ENCODE measurements at places on chromosomes 7 and 10.
A peak's percentile ranks its signal among the peaks of the same experiment; 100 is the strongest.

- DNase-seq: no peak
Measured at GRCh38 chr7:140649556-140650205, 9.1 kb upstream of the DENND2A start.

- no peak for DNase-seq
Measured at GRCh38 chr7:148738737-148739535, 40.2 kb downstream of the CUL1 start.

- DNase-seq: peak; percentile 35
Measured at GRCh38 chr7:20064974-20065862, 152.0 kb downstream of the MACC1 start.

DNA sequence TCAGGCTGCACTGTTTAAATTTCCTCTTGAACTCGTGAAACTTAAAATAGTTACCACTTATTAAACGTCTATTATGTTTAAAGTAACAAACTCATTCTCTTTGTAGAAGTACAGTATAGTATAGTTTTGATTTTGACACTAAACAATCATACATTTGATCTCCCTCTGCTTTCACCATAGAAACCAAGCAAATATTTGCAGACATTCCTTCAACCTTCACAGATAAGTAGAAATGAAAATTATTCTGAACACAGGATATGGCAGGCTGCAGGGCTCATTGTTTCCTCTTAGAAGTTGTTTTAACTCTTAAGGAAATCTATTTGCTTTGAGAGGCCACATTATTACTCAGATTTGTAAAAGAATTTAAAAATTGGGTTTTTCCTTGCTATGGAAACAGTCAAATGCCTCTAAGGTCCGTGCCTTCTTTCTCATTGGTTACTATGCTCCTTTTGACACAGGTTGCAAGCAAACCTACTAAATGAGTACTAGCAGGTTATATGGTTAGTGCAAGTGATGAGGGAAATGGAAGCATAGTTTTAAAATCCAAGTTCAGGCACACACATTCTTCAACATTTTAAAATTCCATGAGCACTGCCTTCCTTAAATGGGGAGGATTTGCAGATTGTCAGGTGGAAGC is 92.8 kb upstream of the FAM133B start:
- DNase-seq: no peak

DNA sequence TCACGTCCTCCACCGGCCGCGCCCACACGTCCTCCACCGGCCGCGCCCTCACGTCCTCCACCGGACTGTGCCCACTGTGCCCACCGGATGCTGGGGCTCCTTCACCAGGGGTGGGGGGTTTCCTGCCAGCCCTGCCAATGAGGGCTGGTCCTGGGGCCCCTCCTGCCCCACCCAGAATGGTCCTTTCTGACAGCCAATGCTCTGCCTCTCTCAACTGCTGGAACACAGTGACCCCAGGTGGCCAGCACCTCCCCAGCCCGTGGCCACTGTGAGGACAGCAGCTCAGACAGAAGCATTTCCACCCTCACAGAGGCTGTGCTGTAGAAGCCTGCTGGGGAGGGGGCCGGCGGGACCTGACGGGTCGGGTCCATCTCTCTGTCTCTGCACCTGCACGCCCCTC is 90.1 kb upstream of the DNAAF5 start:
- peak; percentile 19 for DNase-seq

GRCh38 chr7:111763221-111763801 is 201.0 kb upstream of the IMMP2L start:
- DNase-seq: peak; percentile 63

DNA sequence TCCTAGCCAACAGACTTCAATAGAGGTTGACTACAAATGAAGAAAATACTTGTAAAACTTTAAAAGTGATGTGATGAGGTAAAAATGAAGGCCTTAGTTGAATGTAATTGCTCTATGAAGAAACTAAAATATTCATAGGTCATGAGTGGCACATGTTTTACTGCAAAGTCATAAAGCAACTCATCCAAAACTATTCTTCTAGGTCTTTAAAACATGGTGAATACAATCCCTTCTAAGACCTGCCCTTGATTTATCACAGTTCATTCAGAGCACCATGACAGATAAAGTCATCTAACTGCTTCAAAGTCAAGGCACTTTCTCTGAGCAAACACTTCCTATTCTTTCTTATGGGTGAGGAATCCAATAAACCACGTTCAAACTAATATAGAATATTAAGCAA is 713.5 kb downstream of the SORCS1 start:
- no peak for DNase-seq

GRCh38 chr10:7551950-7552716 is 114.6 kb downstream of the ITIH5 start:
- no peak for DNase-seq

- no peak for DNase-seq
Measured at GRCh38 chr7:148696787-148697186, 1.9 kb upstream of the CUL1 start.

DNA sequence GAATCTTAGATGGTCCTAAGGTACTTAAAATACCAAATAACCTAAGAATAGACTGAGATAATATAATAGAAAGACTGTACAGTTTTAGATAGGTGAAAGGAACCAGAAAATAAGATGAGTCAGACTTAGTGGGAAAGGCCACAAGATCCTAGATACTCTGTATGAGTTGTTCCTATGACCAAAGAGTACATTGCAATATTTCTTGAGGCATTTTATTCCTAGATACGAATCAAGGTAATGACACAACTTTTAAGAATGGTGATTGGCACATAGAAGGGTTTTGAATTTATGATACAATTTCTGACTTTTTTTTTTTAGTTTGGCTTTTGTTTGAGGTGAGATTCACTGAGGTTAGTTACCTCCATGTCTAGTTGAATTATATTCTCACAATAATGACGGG is 30.2 kb downstream of the MGAM start:
- no peak for DNase-seq

GRCh38 chr10:67629461-67629971 is 66.5 kb downstream of the CTNNA3 start:
- no peak for DNase-seq

- no peak for DNase-seq
Measured at GRCh38 chr7:68971634-68972340, 626.5 kb upstream of the AUTS2 start.

GRCh38 chr10:91779011-91779605 is 19.1 kb upstream of the TNKS2 start:
- no peak for DNase-seq
